ENCODE measurements at places on chromosomes 6 and 20.

GRCh38 chr6:121008553-121008952 is 325.7 kb downstream of the TBC1D32 start:
- DNase-seq: no peak

DNA sequence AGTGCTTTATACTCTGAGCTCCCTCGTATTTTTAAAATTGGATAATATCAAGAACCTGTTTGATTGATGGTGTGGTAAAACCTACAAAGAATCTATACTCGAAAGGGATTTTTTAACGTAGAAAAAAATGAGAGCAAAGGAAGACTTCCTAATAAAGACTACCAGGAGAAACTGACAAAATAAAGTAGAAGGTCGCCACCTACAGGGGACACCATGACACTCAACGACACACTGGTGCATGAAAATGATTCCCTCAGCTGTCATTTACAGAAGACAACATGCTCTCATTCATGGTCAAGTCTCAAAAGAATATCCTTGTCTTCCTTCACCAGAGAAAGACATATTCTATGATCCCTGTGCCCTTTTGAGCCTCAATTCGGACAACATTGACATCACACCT is 10.1 kb upstream of the NHSL1 start:
- DNase-seq: no peak

- DNase-seq: no peak
These were observed 327.6 kb upstream of the ARID1B start for GRCh38 chr6:156449569-156449968.

GRCh38 chr6:46555129-46555528 is 63.9 kb upstream of the RCAN2 start:
- no peak for DNase-seq

DNA sequence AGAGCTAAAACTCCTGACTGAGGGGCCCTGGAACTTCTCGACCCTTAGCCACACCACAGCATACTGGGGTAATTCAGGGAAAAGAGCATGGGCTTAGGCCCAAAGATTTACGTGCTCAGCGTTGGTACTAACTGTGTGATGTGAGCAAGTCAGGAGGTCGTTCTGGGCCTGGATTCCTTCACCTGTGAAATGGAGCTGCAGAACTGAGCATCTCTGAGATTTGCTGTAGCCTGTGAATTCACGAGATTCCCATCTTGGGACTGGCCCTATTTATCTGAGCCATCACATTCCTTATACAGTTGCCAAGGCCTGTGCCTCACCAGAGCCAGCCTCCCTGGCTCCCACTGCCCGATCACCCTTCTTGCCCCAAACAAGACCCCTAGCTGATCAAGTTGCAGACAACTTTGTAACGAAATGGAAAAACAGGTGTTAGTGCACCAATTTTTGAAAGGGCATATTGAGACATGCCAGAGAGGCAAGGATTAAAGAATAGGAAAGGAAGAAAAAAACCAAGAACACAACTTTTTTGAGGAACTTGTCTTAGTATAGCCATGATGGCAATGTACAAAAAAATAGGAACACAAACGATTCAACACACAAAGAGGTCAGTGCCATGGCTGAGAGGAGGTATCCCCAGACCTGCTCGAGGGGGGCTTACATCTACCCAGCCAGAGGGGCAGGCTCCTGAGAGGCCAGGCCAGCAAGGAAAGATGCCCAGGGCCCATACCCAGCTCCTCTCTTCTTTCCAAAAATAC is 323.0 kb upstream of the JARID2 start:
- no peak for DNase-seq

DNA sequence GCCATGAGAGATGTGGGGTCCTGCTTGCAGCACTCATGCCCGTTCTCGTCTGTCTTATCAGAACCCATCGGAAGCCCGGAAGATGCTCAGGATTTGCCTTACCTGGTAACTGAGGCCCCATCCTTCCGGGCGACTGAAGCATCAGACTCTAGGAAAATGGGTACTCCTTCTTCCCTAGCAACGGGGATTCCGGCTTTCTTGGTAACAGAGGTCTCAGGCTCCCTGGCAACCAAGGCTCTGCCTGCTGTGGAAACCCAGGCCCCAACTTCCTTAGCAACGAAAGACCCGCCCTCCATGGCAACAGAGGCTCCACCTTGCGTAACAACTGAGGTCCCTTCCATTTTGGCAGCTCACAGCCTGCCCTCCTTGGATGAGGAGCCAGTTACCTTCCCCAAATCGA is 8.3 kb downstream of the PI16 start:
- DNase-seq: no peak

GRCh38 chr6:94196891-94197290 is 777.5 kb upstream of the EPHA7 start:
- DNase-seq: no peak

DNA sequence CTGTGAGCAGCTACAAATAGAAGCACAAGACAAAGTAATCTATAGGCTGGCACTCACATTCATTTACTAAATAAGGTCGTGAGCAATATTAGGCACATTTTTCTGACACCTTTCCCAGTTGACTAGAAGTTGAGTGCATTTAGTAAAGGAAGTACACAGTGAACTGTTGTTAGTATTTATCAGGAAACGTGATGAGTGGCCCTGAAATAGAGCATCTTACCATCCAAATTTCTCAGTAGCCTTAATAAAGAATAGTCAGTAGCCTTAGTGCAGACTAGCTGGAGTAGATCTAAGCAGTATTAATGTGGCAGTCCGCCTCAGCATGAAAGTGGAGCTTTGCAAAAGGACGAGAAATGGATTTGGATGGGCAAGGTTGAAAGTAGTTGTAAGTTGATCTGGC is 205.5 kb upstream of the QKI start:
- DNase-seq: no peak

- no peak for DNase-seq
These were observed 35.5 kb upstream of the TSHZ2 start for GRCh38 chr20:52936351-52937340.

DNA sequence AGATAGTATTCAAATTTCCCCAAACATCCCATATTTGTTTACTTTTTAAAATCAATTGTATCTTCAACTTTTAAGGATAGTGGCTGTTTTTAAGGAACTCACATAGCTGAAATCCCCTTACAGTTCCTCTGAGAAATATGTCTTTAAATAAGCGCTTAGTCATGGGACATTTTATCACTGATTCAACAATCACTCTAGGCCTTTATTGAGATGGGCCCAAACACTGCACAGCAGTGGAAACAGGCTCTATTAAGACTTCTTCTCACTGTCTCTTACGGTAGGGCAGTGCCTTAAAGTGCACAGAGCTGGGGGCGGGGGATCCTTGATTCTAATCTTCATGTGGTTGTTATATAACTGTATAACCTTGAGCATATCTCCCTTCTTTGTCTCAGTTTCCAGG is 59.8 kb upstream of the RREB1 start:
- DNase-seq: no peak
